Spinal cord (tissue), 10 donors: ENCODE measurements at places on chromosomes 1 and 21.
A peak's percentile ranks its signal among the peaks of the same experiment; 100 is the strongest.

DNA sequence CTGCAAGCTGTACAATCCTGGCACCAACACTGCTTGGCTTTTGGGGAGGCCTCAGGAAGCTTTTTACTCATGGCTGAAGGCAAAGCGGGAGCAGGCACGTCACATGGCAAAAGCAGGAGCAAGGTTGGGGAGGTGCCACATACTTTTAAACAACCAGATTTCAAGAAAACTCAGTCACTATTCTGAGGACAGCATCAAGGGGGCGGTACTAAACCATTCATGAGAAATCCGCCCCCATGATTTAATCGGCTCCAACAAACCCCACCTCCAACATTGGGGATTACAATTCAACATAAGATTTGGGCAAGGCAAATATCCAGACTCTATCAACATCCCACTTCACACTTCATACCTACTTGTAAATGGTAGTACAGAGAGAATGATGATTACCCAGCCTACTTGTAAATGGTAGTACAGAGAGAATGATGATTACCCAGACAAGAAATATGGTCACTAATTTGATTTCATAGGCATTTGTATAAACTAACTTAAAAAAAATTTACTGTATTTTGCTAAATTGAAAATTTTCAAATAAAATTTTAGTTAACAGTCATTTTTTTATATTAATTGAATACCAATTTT lies 24.9 kb downstream of the ATP5PF start:
- no peak for DNase-seq

DNA sequence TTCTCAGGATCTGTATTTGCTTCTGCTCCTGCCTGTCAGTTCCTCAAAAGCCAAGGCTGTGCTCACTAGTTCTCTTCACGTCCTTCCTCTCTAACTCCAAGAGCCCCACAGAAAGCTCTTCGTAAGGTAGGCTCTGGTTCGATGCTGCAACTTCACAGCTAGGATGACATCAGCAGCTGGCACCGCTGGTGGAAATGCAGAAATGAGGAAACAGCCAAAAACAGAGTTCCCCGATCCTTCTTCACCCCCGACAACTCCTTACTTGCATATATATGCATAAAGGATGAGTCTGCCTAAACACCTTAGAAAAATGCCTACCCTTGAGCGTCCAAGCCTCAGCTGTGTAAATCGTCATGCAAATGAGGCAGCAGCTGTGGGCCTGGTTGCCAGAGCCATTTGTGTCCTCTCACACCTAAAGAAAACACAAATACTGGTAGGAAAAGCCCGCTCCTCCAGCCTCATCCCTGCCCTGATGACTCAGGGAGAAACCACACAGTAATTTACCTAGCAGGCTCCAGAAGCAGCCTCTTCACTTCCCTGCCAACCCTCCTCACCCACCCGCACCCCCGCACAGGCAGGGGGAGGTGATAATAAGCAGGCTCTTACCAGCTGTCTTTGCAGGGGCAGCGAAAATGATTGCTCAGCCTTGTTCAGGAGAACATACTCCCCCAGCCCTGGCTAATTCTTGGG lies 28.2 kb downstream of the BATF3 start:
- DNase-seq, result no peak

GRCh38 chr21:23488245-23488644 lies 2119.0 kb downstream of the MRPL39 start:
- DNase-seq, result peak; percentile 85

- peak; percentile 17 for DNase-seq
These were observed 642.1 kb upstream of the ADGRL2 start for GRCh38 chr1:81158592-81158991.

GRCh38 chr1:50421366-50421748 lies 1.9 kb downstream of the DMRTA2 start:
- DNase-seq, result no peak

GRCh38 chr1:39335216-39335615 lies 130.7 kb downstream of the MACF1 start:
- no peak for DNase-seq

GRCh38 chr1:112524251-112524650 lies 15.5 kb downstream of the WNT2B start:
- no peak for DNase-seq

- DNase-seq, result no peak
These were observed 4.1 kb downstream of the ZC3H12A start for GRCh38 chr1:37478451-37478881.

- no peak for DNase-seq
These were observed 22.4 kb downstream of the CNIH4 start for GRCh38 chr1:224378855-224379631.

- DNase-seq, result no peak
These were observed 10.0 kb downstream of the MAEL start for GRCh38 chr1:166999075-166999474.

DNA sequence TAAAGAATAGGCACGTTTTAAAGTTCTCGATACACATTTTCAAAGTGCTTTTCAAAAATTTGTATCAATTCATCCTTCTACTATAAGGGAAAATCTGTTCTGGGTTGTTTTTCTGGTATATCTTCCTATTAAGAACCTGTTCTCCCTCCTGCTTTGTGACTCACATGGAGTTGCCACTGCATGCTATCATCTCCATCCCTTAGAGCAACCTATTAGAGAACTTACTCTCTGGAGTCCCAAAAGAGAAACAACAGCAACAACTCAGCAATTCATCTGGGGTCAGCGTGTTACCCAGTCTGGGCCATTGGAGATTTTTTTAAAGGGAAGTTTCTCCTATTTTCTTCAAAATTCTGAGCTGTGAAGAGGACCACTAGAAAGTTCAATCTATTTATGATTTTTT lies 227.4 kb downstream of the HLX start:
- DNase-seq, result no peak

DNA sequence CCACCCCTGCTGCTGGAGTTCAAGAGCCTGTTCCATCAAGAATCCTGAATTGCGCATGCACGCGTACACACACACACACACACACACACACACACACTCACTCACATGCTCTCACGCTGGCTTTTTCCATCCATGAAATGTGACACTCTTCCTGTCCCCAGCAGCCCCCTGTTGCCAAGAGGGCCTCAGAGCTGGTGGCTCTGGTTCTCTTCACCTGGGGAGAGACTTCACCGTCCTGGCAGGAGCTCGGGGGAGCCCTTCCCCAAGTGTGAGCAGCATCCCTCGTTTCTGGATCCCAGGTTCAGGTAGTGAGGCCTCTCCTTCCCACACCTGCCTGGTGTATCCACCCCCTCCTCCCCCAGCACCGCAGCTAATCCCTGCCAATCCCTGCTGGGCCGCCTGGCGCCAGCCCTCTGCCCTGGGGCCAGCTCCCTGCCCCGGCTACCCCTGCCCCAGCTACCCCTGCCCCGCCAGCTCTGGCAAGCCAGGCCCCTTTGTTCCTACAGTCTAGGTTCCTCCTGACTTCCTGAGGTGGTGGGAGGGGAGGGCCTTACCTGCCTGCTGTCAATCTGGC lies 9.9 kb downstream of the PLOD1 start:
- DNase-seq, result peak; percentile 26

GRCh38 chr1:226309398-226310244 lies 657 bp upstream of the LIN9 start:
- DNase-seq, result peak; percentile 57

- DNase-seq, result no peak
These were observed 639.7 kb downstream of the LMO4 start for GRCh38 chr1:87968197-87968955.

DNA sequence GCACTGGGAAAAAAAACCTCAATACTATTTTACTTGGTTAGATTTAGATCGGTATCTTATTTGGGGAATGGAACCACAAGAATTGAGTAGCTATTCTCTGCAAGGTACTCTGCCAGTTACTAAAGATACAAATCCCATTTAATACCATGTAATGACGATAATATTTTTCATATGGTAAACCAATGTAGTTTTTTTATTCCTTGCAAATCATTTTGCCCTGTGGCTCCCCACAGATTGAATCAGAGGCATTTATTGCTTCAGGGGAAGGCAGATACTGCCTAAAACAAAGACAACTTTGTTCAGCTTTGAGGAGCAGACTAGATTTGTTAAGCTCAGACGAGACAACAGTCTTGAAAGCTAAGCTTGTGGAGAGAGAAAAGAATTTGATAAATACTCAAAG lies 226.7 kb upstream of the RUNX1 start:
- DNase-seq, result no peak

DNA sequence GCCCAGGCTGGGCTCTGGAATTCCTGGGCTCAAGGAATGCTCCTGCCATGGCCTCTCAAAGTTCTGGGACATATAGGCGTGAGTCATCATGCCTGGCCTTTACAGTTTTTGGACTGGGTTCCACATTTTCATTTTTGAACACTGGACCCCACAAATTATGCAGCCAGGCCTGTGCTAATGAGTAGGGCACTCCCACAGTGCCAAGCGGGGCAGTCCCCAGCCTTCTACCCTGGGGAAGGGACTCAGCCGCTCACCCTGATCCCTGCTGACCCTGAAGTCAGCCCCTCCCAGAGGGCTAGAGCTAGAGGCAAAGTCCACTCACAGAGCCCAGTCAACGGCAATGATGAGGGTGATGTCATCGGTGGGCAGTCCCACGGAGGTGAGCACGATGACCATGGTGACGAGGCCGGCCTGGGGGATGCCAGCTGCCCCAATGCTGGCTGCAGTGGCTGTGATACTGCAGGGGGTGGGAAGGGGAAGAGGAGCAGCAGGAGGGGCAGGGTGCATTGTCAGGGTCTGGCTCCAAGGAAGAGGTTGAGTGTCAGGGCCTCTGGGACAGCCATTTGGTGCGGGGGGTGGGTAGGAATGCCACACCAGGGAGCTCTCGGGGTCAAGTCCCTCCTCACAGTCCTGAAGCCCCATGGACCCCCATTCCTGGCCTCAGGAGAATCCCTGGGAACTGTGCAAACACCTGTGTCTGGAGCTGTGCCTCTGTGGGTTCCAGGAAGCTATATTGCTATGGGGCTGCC lies 27.6 kb downstream of the PODN start:
- no peak for DNase-seq

DNA sequence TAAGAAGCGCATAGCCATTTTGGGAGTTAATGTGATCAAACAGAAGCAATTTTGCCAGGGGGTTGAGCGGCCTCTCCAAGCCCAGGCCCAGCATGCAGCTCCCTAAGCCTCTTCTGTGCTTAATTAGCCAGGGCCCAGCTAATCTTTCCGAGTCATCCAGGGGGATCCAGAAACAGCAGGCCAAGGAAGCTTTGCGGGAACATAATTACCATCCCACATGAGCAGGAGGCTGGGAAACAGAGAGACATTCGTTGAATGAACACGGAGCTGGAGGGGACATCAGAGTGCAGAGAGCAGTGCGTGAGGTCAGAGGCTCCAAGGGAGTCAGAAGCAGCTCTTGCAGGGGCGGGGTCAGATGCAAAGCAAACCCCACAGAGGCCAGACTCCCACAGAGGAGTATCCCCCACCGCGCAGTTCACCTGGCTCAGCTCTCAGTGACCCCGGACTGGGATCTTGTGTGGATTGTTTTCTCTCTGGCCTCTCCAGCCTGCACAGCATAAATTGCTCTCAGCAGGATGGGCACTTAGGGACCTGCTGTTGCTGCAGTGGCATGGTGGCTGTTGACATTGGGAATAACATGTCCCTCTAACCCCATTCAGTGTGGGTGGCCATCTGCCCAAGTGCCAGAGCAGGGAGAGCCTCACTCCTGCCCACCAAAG lies 657.4 kb downstream of the AJAP1 start:
- DNase-seq, result no peak

DNA sequence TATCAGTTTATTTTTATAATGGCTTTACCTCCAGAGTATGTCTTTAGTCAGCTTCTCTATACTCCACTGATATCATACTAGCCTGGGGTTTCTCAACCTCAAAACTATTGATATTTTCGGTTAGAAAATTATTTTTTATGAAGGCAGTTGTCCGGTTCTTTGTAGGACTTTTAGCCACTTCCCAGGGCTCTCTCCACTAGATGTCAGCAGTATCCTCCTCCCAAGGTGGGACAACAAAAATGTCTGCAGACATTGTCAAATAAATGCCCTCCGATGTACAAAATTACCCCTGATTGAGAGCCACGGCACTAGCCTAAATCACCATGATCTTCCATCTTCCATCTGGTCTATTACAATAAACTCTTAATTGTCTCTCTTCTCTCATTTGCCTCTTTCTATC lies 4.1 kb upstream of the GRIK1 start:
- DNase-seq, result no peak

DNA sequence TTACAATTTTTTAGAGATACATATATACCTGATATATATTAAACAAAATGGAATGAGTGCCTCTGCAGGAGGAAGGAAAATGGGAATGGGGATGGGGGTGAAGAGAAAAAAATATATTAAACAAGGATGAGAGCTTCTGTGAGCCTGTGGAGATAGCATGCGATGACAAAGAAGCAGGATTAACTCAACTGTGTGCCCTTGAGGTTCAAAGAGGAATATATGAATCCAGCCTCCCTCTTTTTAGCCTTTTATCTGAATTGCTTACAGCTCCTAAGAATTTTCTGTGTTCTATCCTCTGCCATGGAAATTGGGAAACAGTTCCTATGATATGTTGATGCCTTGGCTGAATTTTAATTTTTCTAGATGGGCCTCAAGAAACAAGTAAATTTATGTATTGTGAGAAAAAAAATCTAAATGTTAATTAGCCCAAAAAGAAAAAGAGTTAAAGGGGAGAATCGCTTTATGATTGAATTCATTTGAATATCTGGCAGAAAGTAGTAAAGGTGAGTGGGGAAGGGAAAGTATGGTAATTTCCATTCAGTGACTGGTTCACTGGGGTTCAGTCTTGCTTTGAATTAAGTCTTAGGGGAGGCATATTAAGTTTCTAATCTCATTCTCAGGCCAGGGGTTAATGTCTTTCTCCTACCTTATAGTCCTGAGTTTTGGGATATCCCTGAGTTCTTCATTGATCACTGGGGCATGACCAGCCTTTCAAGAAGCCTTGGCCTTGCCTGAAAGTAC lies 106.3 kb upstream of the HMCN1 start:
- DNase-seq, result no peak

DNA sequence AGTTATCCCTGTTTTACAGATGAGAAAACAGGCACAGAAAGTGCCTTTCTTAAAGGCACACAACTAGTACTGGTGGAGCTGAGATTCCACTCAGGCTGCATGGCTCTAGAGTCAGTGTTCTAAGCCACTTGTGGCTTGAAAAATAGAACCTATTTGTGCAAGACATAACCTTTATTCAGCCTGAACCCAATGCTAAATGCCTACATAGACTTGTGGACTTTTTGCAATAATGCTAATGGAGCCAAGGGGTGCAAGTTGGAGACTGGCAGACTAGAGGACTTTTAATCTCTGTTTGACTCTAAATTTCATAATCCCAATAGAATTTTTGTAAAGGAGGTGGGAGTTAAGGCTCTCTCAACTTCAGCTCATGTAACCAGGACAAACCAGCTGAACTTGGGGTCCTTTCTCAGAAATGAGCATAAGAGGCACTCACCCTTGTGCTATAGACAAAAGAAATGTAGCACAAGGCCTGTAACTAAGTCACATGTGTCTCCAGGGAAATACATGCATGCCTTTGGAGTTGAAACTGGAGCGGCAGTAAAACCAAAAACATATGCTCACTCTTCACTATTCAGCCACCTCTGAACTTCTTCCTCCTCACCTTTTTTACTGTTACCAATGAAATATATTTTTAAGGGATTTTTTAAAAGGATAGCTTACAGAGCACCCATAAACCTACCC lies 43.0 kb upstream of the AK4 start:
- DNase-seq, result no peak

DNA sequence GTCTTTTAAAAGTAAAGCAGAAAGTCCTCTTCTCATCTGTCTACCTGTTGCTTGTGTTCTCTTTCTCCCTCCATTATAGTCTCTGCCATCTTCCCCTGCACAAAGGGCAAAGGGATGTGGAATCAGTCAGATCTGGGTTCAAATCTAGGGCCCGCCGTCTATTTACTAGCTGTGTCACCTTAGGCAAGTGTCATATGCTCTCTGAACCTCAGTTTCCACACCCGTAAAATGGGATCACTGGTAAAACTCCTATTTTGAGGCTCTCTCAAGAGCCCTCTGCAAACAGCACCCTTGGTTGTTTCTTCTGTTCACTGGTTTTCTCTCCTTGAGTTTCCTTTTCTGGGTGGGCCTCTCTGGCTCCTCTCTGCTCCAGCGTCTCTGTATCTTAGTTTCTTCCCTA lies 2.6 kb upstream of the PTPRU start:
- no peak for DNase-seq
